ENCODE measurements at places on chromosomes 5 and 9.

- DNase-seq: no peak
These were observed 435 bp downstream of the ZNF189 start for GRCh38 chr9:101398930-101399642.

GRCh38 chr5:167813389-167813788, 478.1 kb upstream of the WWC1 start:
- DNase-seq: no peak

DNA sequence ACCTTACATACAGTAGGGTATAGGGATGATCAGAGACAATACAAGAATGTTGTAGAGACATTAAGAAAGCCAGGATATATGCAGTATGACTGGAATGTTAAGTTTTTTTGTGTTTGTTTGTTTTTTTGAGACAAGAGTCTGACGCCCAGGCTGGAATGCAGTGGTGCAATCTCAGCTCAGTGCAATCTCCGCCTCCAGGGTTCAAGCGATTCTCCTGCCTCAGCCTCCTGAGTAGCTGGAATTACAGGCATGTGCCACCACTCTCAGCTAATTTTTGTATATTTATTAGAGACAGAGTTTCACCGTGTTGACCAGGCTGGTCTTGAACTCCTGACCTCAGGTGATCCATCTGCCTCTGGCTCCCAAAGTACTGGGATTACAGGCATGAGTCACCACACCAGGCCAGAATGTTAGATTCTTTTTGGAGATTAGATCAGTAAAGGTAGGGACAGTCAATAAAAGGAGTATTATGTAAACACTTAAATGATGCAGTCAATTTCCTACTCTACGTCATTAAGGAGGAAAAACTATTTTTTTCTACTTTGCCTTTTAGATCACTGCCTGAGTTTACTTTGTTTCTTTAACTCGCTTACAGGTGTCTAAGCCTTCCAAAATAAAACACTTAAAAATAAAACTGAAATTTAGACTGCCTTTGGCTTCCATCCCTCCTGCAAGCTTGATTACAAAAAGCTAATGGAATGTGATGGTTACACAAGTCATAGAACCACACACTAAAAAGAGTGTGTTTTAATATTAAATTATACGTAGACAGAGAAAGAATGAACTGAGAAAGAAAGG, 6.8 kb upstream of the HNRNPA0 start:
- DNase-seq: no peak

DNA sequence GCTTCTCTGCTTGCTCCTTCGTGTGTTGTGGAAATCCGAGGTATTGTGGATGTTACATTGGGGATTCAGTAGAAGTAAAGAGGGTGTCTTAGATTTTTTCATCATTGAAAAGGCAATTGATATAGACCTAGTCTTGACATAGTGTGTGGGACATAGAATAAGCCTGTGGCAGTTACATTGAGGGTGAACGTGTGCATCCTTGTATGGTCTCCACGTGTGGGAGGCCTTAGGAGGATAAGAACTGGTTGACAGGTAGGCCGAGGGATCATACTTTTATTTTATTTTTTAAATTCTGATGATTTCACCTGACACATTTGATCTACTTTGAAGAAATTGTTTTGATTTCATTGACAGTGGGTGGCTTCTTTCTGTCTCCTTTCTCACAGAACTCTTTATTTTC, 17.0 kb upstream of the FAM120AOS start:
- no peak for DNase-seq

GRCh38 chr9:124766815-124767554, 4.1 kb downstream of the NR6A1 start:
- DNase-seq: no peak

DNA sequence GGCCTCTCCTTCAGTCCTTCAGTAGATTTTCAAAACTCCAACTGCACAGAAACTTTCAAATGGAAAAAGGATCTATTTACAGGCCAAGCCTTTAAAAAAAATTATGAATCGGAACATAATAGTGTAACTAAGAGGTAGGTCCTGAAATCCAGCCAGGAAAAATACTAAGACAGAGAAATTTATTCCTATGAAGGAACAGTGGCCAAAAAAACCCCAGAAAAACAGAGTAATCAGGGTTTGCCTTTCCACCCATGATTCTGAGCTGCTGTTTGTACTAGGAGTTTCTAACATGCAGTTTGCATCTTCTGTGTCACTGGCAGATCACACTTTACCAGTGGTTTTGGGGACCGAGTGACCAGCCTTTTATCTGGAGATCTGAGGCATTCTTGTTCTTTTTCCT, 93.1 kb upstream of the TMED7 start:
- DNase-seq: no peak

DNA sequence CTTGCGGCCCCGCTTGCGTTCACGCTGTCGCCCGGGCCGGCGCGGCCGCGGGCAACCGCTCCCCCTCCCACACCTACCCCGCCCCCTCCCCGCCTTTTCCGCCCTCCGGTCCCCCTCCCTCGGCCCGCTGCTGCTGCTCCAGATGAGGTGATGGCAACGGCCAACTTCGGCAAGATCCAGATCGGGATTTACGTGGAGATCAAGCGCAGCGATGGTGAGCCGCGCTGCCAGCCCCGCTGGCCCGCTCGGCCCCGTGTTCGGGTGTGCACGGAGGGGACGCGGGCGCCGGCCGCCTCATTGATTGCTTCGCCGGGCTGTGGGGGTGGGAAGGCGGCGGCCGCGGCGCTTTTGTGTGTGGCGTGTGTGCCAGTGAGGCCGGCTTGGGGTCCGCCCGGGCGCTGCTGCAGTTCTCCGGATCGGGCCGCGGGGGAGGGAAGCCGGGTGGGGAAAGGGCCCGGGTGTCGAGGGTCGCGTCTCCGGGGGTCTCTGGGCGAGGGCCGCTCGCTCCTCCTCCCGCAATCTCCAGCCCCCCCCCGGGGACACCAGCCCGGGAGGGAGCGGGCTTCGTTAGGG, 403 bp downstream of the KIF2A start:
- DNase-seq: no peak

GRCh38 chr5:83414601-83415000, 56.9 kb upstream of the VCAN start:
- DNase-seq: no peak

- DNase-seq: no peak
These were observed 9.7 kb downstream of the LYRM7 start for GRCh38 chr5:131180407-131180806.

- peak; percentile 32 for DNase-seq
These were observed 17.5 kb downstream of the VLDLR start for GRCh38 chr9:2638871-2639673.

DNA sequence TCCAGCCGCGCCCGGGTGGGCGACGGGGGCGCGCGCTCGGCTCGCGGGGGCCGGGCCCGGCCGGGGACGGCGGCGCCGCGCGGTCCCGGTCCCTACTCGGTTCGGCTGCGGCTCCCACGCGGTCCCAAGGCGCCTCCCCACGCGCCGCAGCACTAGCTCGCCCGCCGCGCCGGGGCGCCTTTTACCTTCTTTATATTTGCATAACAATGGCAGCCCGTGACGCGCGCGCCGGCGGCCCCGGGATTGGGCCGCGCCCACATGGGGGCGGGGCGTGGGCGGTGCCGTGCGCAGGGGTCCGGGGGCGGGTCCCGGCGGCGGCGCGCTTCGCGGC, at the start of gene NRARP:
TSS of gene NRARP (minus strand) at position 154 of the 331 bp plus-strand sequence. CDS start 343 bp downstream, outside the sequence.
- peak; percentile 87 for DNase-seq

DNA sequence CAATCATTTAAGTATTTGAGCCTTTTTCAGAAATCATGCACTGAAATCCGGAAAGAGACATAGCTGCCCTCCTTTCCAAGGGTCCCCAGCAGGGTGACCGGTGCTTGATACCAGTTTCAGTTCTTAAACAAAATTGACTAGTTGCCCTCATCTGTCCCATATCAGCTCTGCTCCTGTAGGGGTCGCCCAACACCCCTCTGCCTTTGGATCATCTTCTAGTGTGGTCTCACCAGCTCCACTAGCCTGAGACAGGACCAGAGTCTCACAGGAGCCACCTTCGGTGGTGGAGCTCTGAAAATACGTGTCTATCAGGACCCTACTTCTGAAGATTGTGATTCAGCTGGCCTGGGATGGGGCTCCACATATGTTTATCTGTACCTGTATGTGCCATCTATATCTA, 428.2 kb downstream of the ENC1 start:
- no peak for DNase-seq

GRCh38 chr9:135363596-135363995, 116.0 kb upstream of the PPP1R26 start:
- no peak for DNase-seq

- peak; percentile 80 for DNase-seq
These were observed 46.1 kb downstream of the DCP2 start for GRCh38 chr5:113022661-113023060.

DNA sequence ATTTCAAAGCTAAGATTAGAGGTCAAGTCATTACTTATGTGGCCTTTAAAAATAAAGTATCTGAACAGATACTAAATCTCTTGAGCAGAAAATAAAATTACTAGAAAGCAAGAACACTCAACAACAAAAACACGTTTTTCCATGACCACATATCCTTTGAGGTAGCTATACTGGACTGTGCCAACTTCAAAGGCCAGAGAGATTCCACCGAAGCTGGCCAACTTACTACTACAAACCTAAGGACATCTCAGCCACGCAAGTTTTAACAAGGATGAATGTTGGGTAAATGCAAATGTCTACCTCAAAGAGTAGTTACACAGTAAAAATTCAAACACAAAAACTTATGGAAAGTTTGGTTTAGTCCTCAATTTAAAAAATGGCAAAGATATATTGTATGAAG, 18.9 kb downstream of the PFDN1 start:
- DNase-seq: no peak

- DNase-seq: no peak
These were observed 87.2 kb upstream of the GOLGA1 start for GRCh38 chr9:125028041-125028440.

- DNase-seq: no peak
These were observed 101.6 kb upstream of the PTPN3 start for GRCh38 chr9:109599711-109600110.

DNA sequence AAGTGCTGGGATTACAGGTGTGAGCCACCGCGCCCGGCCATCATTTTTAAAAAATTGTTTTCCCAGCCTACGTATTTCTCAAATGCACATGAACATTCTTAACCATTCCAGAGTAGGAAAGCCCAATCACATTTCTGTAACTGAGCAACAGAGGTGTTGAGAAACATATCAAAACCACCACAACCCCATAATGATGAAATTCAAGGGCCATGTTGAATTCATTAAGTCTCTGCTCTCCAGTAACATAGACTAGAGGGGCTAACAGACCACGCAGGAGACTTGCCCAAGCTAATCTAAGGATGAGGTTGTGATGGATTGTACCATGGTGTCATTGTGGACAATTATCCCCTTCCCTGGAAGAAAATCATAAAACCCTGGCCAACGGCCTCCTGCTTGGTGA, 52.9 kb downstream of the MYO10 start:
- no peak for DNase-seq

GRCh38 chr5:111282798-111283197, 58.6 kb downstream of the CAMK4 start:
- DNase-seq: no peak

GRCh38 chr9:335373-335772, 120.7 kb downstream of the DOCK8 start:
- DNase-seq: no peak

DNA sequence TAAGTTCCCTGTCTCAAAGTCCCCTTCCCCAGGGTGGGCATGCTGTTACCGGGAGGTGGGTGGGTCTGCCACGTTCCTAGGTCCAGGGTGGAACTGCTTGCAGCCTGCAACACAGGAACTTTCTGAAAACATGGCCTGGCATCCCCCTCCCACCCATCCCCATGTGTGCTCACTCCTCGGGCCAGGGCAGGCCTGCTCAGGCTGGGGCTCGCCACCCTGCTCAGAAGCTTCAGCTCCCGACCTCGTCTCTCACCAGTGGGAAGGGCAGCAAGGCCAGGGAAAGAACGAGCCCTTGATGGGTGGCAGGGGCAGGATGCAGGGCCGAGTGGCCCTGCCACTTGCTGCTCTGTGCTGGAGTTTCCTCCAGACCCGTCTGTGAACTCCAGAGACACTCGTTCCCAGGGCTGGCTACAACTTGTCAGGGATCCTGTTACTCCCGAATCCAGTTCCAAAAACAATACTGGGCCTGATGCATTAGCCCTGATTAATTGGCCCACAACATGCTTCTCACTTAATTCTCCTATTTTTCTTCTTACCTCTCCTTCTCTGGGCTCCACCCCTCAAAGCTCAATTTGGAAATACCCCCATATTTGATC, 197.3 kb downstream of the SLIT3 start:
- DNase-seq: no peak

- DNase-seq: no peak
These were observed 75.4 kb upstream of the IL7R start for GRCh38 chr5:35781181-35781790.

DNA sequence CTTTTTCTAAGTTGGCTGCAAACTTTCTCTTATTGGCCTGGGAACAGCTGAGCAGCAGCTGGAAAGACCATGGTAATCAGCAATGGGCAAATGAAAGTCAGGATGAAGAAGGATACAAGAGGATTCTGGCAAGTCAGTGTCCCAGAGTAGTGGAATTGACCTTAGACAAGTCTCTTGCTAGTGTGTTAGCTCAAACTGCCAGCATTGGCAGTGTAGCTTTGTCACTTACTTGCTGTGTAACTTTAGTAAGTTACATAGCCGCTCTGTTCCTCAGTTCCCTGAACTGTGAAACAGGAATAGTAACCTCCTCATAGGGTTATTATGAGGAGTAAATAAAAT, 3.6 kb downstream of the ALDH1A1 start:
- DNase-seq: no peak

GRCh38 chr5:179115307-179115706, 55.1 kb downstream of the ZNF354C start:
- no peak for DNase-seq

DNA sequence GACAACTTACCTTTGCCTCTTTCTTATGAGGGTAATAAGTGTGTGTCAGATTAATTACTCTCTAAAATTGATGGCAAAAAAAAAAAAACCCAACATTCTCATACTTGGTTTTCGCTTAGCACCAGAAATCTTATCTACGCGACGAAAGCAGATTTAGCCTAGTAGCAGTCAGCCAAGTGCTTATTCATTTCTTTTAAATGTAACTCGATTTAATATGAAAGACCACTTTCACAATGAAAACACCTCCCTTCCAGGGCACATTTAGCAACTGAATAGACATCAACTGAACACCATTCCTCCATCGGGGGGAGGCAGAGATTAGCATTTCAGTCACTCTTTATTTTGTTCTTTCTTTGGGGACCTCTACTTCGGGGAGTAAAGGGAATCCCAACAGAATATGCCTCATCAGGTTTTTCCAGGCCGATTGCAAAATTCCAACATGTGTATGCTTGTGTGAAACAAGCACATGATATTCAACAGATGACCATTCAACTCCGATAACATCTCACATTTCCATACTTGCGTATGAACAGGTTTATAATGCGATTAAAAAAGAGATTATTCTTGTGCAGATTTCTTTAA, 124.1 kb upstream of the RETREG1 start:
- no peak for DNase-seq

GRCh38 chr5:95759005-95759404, 27.9 kb downstream of the RHOBTB3 start:
- DNase-seq: no peak

DNA sequence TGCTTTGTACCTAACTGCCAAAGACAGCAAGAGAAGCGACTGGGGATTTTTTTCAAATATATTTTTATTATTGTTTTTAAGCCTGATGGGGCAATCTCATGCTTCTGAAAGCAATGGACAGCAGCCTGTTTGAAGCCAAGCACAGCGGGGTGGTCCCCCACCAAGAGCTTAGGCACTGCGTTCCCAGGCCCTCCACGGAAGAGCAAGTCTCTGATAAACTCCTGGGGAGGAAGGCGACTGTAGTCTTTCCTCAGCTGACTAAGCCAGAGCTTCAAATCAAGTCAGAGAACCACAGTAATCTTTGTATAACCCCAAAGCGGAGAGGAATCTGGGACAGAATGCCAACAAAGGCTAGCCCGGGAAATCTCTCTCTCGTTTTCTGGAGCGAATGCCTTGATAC, 54.4 kb downstream of the ARSB start:
- no peak for DNase-seq

GRCh38 chr5:30194595-30194994, 998.9 kb upstream of the CDH6 start:
- DNase-seq: no peak
